Stimulated activated CD4-positive, alpha-beta T cell treated with anti-CD3 and anti-CD28 coated beads, Interleukin-2, amount 100 ng/mL, for 24 hours (primary cell): ENCODE measurements at places on chromosomes 3 and 15.

DNA sequence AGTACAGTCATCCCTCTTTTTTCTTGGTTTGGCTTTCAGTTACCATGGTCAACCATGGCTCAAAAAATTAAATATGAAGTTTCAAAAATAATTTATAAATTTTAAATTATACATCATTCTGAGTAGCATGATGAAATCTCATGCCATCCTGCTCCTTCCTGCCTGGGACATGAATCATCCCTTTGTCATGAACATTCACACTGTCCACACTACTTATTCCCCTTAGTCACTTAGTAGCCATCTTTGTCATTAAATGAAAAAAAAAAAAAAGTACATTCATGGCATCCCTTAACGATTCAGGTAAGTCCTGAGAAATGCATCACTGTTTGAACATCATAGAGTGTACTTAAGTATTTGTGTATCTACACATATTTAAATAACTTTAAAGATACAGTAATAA lies 1046.3 kb downstream of the ROBO2 start:
- no peak for DNase-seq

DNA sequence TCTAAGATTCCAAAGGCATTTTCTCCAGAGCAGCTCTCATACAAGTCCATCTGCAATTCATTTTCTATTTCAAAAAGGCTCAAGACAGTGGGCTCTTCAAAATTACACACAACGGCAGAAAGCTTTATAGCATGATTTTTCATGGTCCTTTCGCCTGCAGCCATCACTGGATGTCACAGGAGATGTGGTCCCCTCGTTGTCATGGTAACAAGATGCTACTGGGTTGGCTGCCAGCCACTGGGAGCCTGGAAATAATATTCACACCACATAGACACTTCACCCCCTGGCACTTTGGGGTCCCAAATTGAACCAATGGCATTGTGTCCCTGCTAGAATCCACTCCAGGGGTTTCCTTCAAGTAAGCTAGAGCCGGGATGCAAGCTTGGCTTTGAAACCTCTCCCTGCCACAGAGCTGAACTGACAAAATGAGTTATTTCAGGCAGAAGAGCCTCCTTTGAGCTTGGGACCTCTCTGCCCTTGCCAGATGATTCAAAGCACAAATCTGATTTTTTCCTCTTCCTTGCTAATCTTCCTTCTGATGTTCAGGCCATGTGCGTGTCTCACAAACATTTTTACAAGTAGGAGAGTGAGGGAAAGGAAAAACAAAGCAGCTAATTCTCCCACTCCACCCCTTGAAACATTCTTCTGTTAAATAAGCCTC lies 512.6 kb upstream of the ADAMTS9 start:
- DNase-seq, result no peak

- no peak for DNase-seq
Measured at GRCh38 chr15:40150163-40150925, 10.5 kb upstream of the BUB1B start.

GRCh38 chr3:127486321-127486944 lies 104.1 kb downstream of the TPRA1 start:
- DNase-seq, result peak; percentile 5
